ENCODE measurements at places on chromosomes 7 and 10.
A peak's percentile ranks its signal among the peaks of the same experiment; 100 is the strongest.

GRCh38 chr10:75209921-75210281 is 695 bp upstream of the VDAC2 start:
- peak; percentile 29 for DNase-seq

DNA sequence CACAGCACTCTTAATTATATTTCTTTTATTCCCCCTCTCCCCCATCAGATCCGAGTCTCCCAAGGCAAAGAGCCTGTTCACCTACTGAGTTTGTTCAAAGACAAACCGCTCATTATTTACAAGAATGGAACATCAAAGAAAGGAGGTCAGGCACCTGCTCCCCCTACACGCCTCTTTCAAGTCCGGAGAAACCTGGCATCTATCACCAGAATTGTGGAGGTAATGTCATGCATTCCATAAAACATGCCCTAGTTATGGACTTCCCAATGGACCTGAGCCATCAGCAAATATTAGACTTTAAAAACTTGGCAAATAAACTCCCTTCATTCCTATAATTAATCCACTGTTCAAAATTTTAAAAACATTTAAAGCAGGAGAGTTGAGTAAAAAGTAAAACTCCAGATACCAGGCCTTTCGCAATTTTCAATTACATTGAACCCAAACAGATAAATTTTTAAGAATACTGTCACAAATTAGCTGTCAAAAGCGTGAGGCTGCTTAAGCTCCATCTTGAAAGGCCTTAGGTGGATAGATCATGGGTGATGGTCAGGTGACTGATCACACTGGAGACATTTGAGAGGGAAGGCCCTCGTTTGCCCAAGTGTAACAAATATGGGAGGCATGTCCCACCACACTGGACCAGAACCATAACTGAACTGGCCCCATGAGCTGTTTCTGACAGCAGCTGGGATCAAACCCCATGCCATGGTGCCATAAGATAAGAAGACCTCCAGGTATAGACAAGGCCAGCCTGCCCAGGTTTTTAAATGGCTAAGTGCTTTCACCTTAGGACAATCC is 46.9 kb upstream of the ARL4A start:
- DNase-seq = no peak

DNA sequence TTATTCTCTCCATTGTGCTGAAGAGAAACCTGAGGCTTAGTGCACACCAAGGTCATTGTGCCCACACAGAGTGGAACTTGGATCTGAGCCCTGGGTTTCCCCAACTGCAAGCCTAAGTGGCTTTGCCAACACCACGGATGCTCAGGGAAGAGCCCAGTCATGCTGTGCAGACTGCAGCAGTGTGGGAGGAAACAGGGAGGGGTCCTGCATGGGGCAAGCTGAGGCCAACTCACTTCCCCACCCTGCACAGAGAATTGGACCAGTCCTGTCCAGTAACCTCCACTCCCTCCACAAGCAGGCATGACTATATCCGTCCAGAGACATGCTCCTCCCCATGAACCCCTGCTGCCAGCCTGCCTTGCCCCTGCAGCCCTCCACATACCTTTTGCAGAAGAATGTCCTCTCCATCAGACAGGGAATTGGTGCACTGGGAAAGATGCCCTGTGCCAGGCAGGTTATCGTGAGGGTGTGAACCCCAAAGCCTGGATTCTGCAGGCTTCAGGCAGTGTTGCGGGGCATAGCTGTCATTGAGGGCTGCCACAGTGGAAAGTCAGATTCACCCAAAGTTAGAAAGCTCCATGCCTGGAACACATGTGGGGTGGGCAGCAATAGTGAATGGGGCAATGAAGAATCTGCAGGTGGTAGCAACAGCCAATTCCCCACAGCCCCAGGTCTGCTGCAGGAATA is 44.9 kb downstream of the DRGX start:
- DNase-seq = no peak

GRCh38 chr10:126910798-126911197 is 5.6 kb downstream of the DOCK1 start:
- DNase-seq = no peak

DNA sequence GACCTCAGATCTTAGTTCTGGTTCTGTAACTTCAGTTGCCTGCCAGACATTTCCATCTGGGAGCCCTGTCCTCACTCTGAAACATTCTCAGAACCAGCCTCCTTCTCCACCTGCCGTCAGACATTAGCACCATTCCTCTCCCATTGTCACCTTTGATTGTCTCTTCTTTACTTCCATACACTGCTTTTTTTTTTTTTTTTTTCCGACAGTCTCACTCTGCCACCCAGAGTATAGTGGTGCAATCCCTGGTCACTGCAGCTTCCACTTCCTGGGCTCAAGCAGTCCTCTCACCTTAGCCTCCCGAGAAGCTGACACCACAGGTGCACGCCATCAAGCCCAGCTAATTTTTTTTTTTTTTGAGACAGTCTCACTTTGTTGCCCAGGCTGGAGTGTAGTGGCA is 21.1 kb upstream of the HIPK2 start:
- no peak for DNase-seq

GRCh38 chr7:90897961-90898469 is 301.9 kb downstream of the CDK14 start:
- DNase-seq = no peak

GRCh38 chr7:153258686-153259085 is 499.1 kb downstream of the ACTR3B start:
- no peak for DNase-seq

GRCh38 chr7:45888185-45888992 is at the start of gene IGFBP1:
Gene IGFBP1 (plus strand): TSS chr7:45888488. CDS start chr7:45888653, 165 bp downstream.
- DNase-seq = no peak

DNA sequence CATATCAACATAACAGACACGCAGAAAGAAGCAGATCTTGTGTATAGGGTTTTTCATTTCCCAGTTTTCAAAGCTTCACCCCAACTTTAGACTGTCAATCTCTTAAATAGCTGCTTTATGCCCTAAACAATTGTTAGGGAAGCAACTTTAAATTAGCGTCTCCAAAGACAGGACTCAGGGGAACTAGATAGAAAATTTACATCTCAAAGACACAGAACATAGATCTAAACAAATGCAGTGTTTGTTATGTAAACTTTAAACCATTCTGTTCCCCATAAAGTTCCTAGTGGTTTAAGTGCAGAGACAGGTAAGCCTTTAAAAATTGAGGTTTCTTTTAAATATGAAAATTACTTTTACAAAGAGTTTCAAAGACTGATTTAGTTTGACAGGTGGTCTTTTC is 379.2 kb upstream of the GHITM start:
- DNase-seq = no peak

DNA sequence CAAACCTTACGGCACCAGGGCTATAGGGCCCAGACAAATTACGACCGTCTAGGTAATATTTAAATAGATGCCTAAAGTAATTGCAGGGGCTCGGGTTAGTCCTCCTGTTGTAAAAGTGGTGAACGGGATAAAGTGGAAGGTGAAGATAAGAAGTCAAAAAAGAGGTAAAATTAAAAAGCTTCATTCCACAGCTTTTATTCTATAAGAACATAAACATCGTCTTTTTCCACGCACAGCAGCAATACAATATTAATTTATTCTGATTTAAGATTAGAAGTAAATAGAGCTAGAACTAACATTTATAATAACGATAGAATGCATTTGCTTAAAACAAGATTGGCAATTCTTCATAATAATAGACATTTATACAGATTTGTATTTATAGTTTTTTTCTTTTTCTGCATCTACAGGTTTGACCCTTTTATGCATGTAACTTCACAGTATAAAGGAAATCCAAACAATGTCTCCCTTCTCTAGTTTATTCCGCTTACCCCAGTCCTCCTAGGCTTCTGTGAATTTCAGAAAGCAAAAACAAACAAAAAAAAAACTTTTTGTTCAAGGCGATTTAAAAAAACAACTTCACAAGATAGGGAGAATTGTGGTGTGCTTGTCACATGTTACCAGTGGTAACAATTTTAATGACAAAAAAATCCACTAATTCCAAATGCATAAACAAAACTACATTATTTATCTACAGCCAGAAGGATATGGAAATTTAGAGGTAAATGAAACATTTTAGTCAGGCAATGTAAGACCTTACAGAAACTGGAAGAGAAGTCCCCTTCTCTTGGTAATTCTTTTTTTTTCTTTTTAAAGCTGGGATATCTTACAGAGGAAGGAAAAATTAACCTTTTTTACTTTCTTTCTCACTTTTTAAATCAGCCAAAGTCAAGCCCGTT is 3.4 kb downstream of the HOXA10 start:
- DNase-seq = no peak

GRCh38 chr10:74049955-74050354 is 52.0 kb downstream of the VCL start:
- DNase-seq = no peak

- no peak for DNase-seq
Observed at GRCh38 chr7:710161-710560, 16.3 kb upstream of the DNAAF5 start.

GRCh38 chr7:47482013-47482875 is 99.7 kb downstream of the TNS3 start:
- DNase-seq = no peak

DNA sequence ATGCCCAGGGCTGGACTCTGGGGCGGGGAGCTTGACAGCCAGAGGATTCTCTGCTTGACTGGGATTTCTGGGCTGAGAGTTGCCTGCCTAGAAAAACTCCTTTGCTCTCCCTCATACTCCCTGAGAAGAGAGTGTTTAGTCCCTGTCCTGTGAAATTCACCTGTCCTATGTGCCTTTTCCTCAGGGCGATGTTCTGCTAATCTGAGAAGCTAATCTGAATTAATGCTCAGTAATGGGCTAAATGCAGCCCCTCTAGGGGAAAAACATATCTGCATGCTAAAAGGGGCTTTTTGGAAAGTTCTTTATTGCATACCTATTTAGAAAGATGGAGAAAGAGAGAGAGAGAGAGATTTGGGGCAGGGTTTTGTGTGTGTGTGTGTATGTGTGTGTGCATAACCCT is 454.4 kb downstream of the GATA3 start:
- no peak for DNase-seq

- no peak for DNase-seq
Observed at GRCh38 chr10:88983206-88983605, 7.4 kb upstream of the FAS start.

DNA sequence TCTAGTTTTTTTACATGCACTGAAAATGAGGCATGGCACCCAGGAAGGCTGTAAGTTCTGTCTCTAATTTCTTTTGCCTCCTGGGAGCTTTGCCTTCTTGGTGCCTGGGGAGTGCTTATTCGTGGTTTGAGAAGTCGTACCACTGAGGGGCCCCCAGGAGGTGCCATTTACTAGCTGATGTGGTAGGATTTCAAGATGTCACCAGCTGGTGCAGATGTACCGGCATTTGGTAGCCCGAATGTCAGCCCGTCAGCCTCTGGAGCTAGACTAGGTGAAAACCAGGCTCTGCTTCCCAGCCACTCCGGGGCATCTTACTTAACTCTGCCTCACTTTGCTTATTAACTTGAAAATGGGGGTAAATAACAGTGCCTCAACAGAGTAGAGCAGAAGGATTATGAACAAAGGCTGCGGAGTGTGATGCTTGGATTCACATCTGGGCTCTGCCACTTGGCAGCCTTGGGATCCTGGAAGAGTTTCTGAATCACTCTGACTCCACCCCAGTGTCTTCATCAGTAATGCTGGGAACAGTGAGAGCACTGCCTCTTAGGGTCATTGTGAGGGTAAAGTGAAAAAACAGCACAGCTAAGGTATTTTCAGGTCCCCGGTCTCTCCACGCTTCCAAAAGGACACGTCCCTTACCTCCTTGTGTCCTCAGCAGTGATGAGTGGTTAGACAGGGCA is 31.4 kb upstream of the BTBD16 start:
- DNase-seq = no peak

DNA sequence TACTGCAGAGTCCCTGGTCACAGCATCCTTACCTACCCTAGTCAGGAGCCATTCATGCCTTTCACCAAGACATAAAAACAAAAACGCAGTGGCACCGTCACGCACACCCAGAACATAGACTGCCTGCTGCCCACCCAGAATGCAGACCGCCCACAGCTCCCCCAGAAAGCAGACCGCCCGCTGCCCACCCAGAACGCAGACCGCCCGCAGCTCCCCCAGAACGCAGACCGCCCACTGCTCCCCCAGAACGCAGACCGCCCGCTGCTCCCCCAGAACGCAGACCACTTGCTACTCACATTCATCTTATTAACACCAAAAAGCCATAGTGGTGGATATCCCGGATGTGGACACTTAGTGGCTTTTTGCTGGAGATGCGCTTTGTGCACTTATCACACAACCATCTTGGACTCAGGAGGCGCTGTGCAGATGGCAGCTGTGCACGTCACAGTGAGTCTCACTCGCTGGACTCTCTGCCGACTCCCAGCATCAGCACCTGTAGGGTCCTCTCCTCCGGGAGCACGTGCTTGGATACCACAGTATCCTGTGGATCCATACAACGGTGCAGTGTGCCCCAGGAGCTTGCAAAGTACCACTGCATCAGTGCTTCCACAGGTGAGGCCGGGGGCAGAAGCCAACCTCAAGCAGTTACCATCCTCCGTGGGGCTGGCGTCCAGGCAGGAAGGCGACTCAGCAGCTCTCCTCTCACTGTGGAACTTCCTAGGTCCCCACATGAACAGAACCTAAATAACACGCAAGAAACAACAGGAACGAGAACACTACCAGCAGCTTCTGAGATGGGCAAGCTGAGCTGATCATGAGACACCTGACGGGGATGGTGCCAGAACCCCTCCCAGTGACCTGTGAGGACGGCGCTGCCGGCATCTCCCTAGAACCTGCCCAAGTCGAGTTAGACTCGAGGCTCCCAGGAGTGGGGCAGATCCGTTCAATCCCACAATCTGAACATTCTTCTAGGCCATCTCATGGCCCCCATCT is 161.0 kb downstream of the DIP2C start:
- no peak for DNase-seq

- no peak for DNase-seq
Observed at GRCh38 chr7:1869452-1870130, 199.5 kb downstream of the ELFN1 start.

DNA sequence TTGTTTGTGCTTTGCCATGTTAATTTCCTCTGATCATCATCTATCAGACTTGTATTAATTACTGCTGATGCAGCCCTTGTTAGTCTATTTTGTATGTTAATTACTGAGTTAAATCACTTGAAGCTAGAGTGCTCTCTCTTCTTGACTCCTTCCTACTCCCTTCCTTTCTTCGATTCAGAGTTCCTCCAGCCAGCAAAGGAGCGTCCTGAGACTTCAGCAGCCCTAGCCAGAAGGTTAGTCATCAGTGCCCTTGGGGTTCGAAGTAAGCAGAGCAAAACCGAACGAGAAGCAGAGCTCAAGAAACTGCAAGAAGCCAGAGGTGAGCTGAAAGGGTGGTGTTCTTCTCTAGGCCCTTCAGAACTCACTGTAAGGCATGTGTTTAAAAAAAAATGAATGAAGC is 32.1 kb downstream of the LOXL4 start:
- DNase-seq = no peak
